ENCODE measurements at places on chromosomes 3 and 15.
A peak's percentile ranks its signal among the peaks of the same experiment; 100 is the strongest.

DNA sequence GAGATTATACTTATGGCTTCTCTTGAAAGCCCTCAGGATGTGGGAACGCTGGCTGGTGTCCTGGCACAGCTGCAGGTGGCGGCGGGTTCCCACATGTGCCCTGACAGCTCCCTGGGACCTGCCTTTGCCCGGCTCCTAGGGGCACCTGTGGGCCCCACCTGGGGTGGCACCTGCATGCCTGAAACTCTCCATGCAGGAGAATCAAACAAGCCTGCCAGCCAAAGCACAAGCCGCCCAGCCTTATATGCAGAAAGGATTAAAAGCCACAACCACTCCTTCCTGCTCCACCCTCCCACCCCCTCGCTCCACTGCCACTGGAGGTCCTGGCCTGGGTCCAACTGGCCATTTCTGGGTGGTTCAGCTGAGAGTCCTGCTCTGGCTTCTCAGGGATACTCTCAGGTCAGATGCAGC is 18.1 kb downstream of the TRPM1 start:
- no peak for DNase-seq

DNA sequence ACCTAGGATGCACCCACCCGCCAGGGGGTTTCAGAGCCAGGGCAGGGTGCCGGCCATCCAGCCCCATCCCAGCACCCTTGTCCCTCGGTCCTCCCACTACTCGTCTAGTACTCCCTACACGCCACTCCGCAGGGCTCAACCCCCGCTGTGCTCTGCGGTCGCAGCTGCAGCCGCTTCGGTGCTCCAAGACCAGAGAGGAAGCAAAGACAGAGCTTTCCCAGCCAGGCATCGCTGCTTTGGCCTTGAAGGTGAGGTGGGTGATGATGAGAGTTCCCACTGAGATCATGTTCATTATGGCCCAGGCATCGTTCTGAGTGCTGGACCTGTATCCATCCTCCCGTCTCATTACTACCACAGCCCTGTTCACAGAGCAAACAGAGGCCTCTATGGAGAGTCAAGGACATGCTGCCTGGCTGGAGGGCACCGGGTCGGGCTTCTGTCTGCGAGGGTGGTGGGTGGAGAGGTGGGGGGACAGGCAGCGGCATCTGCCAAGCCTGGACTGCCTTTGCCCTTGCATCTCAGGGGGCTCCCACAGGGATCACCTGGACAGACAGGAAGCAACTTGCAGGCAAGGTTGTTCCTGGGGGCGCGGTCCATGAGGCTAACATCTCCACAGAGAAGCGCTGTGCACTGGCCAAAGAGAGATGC is 66.9 kb downstream of the KLF13 start:
- no peak for DNase-seq

DNA sequence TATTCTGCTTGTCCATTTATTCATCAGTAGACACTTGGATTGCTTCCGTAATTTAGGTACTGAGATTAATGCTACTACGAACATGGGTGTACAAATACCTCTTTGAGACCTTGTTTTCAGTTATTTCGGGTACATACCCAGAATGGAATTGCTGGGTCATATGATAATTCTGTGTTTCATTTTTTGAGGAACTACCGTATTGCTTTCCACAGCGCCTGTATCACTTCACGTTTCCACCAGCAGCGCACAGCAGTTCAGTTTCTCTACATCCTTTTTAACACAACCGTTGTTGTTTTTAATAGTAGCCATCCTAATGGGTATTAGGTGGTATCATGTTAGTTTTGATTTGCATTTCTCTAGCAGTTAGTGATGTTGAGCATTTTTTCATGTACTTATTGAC is 9.5 kb downstream of the PAK2 start:
- DNase-seq, result no peak

DNA sequence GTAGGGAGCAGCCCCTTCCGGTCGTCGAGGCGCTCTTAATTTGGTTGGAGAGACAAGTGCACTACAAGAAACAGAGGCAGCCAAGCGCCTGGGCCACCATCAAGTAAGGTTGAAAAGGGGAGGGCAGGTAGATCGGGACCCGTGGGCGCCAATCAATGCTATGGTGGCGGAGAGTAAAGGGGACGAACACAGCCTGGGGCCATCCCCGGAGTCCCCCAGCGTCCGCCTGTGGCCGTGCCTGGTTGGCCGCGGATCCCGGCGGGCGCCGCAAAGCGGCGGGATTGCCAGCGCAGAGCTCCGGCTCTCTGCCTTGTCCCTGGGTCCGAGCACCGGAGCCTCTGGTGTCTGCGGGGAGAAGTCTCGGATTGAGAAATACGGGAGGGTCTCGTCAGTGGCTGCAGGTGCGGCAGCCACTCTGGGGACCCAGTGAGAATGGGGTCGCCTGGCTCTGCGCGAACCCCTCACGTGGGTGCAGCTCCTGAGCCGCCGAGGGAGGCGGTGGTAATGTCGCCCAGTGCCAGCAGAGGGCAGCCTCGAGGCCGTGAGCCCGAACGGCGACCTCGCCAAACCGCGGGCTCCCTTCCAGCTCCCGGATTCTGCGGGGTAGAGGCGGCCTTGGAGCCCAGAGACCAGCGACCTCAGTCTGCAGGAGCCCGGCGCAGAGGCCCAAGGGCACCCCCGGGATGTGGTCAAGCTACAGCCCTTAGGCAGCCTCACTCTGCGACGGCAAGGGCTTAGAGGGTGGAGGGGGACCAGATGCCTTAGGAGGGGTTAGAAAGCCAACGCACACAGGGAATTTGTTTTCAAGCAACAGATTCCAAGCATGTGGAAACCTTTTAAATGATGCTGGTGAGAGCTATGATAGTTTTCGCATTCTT is 10.8 kb downstream of the FOXL2 start:
- peak; percentile 59 for DNase-seq

DNA sequence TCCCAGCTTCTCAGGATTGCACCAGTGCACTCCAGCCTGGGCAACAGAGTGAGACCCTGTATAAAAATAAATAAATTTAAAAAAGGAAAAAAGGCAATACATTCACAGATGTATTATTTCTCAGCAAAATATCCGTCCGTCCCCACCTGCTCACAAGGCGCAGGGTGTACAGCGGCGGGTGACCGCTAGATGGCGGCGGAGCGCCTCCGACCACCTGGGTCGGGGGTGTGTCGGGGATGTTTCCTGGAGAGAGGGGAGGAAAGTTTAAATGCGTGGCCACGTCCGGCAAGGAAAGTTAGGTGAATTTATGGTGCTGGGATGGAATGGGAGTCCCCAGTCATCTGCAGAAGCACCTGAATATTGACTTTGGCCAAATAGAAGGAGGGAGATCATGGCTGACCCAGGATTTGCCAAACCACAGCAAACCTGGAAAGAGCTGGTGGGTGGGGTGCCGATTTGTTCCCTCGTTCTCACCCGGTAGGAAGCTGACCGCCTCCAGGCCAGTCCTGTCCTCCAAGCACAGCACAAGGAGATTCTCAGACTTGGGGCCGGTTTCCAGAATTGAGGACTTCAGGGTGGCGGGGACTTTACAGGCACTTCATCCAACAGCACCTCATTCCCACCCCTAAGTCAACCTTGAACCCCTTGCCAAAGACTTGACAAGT is 88.3 kb downstream of the TMEM266 start:
- DNase-seq, result peak; percentile 27

- DNase-seq, result no peak
Measured at GRCh38 chr3:16614033-16615031, 9.1 kb upstream of the DAZL start.

DNA sequence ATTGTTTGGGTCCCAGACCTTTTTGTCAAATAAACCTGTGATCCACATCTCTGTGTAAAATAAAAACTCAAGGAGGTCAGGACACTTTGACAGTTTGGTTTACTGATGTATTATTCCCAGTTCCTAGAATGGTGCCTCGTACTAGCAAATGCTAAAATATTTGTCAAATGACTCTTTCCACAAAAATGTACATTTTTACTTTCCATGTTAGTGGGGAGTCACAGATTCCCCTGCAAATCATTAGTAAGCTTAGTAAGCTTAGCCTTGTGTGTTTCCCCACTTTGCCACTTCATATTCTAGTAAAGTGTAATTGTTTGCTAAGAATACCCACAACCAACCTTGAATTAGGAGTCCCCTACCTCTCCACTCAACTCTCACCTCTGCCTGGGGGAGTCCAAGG is 2.4 kb upstream of the MAGI1 start:
- no peak for DNase-seq

- no peak for DNase-seq
Measured at GRCh38 chr3:14478956-14479550, 61.1 kb downstream of the GRIP2 start.

GRCh38 chr15:71501344-71502076 is 308.8 kb upstream of the NR2E3 start:
- no peak for DNase-seq

GRCh38 chr3:128242818-128243601 is 89.7 kb downstream of the EEFSEC start:
- no peak for DNase-seq

GRCh38 chr3:106573605-106574004 is 704.8 kb upstream of the CBLB start:
- DNase-seq, result no peak

- DNase-seq, result no peak
Measured at GRCh38 chr3:126132751-126133511, 47.5 kb downstream of the ALDH1L1 start.

DNA sequence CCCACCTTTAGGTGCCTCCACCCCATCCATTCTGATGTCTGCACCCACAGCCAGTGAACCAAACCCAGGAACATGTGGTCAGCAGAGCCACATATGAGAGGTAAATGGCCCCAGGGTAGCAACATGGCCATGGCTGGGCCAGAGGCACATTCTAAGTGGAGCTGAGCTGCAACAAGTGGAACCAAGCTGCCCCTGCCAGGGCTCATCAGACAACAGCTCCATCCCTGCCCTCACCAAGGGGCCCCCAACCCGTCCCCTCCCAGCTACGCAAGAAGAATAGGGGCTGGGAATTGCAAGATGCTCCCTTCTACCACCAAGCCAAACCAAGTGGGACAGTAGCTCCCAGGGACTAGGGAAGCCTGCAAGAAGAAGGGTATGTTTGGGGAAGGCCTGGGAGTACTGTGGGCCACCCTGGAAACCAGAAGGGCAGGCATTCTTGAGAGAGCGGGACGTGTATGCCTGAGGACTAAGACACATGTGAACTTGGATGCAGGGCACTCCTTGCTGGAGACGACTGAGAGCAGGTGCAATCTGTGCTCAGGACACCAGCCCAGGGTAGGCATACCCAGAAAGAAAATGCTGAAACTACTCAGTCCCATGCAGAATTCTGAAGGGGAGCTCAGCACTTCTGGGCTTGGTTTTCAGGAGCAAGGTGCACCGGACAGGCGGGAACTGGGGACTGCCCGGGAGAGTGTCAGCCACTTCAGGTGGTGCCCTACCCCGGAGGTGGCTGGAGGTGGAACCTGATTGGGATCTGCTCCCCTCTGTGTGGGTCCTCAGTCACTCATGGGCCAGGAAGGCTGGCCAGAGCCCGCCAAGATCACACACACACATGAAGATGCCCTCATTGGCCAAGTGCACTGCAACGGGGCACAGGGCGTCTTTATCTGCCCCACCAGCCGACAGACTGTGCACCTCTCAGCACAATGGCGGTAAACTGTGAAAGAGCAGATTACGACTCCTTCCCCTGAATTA is 9.5 kb downstream of the MYL3 start:
- no peak for DNase-seq

DNA sequence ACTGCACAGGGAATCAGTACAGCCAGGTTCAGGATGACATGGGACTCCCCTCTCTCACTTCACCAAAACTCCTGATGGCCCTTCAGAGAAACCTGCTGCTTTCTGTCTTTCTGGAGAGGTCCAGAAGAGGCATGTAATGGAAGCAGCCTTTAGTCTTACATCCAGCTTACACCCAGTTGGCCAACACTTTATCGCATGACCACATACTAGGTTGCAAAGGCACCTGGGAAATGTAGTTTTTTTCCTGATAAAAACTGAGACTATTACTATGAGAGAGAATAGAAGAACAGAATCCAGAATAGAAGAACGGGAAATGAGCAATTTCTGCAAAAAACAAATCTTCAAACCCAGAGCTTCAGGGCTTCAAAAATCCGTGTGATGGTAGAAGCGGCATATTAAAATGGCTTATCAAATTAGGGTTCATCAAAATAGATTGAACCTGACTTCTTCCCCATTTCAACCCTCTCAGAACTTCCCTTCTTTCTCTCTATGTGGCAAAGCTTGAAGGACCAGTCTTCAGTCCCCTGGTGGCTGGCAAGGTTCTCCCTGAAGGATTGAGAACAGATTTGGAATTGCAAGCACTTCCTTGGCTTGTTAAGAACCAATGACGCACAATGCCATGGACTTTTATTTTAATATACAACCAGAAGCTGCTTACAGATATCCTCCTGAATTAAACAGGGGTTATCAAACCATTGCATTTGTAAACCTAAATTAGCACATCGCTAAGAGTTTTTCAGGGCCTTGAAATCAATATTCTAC is 34.4 kb downstream of the CORO2B start:
- DNase-seq, result no peak

GRCh38 chr3:145620486-145620885 is 540.5 kb downstream of the PLOD2 start:
- DNase-seq, result no peak

- no peak for DNase-seq
Measured at GRCh38 chr3:111321786-111322185, 220.2 kb upstream of the CD96 start.

GRCh38 chr3:109265295-109265694 is 51.0 kb downstream of the DPPA2 start:
- no peak for DNase-seq

- DNase-seq, result no peak
Measured at GRCh38 chr3:13662238-13662847, 113.4 kb downstream of the FBLN2 start.

GRCh38 chr3:53286727-53287126 is 30.9 kb upstream of the TKT start:
- no peak for DNase-seq

DNA sequence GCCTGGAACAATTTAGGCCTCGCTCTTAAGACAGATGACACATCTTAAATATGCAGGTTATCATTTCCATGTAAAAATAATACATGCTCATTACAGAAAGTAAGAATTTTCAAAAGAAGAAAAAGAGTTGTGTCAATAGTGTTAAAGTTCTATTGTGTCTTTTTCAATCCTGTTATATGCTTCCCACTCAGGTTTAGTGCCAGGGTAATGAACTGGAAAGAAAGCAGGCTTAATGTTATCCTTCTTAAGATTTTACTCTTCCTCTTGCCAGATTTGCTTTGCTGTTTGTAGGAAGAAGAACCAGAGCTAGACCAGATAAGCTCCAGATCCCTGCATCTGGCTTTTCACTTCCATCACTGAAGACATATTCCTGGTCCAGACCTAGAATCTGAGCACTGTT is 128.6 kb downstream of the TPRG1 start:
- DNase-seq, result no peak

DNA sequence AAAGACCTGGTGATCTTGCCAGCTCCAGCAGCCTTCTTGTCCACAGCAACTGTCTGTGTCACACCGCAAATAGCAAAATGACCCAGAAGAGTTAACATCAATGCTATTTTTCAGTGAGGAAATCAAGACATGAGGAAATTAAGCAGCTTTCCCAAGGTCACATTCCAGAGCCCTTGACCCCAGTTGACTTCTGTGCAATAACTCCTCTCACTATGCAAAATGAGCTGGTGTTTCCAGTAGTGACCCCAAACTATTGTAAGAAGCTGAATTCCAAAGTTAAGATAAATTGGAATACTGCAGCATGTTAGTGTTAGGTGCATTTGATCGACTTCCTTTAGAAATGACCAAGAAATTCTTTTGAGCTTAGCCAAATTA is 172.8 kb upstream of the SNTN start:
- DNase-seq, result no peak

GRCh38 chr15:47954196-47954595 is 166.6 kb upstream of the SLC24A5 start:
- DNase-seq, result no peak

All from activated CD4-positive, CD25-positive, alpha-beta regulatory T cell (primary cell).